A549 (cell line): ENCODE measurements at places on chromosomes 12 and 14. TPM values are rescaled to one million over a fixed set of nuclear protein-coding genes. Genes with fewer than 3 reads are reported as not detected.

GRCh38 chr12:49465132-49465531 is 73.7 kb upstream of the KCNH3 start:
- no peak for DNase-seq

IAPP gene
- 0.09 TPM in 1 of 3 replicates, not detected in the others for polyA plus RNA-seq

- no peak for DNase-seq
Observed at GRCh38 chr12:112238441-112238840, 113.1 kb downstream of the TRAFD1 start.

DNA sequence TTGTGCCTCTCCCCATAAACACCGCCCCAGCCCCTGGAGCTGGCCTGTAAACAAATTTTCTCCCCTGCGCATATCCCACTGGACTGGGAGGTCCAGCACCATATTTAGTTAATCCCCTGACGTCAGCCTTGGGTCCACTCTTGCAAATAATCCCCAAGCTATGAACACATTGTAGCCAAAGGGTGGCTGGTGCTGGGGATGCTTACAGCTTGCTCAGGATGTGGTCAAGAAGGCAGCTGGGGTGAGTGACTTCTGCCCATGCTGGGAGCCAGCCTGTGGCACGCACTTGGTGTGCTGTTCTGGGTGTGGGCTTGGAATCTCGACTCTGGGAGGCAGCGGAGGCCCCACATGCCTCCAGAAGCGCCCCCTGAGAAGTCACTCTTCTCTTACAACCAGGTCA is 32.1 kb downstream of the CMKLR1 start:
- DNase-seq, result no peak

PTPN21 gene
- polyA plus RNA-seq, result 6.0 to 7.2 TPM (median 6.5 TPM) in 3 replicates

GRCh38 chr14:77151918-77152588 is 10.5 kb upstream of the ZDHHC22 start:
- DNase-seq, result peak; percentile 83

DNA sequence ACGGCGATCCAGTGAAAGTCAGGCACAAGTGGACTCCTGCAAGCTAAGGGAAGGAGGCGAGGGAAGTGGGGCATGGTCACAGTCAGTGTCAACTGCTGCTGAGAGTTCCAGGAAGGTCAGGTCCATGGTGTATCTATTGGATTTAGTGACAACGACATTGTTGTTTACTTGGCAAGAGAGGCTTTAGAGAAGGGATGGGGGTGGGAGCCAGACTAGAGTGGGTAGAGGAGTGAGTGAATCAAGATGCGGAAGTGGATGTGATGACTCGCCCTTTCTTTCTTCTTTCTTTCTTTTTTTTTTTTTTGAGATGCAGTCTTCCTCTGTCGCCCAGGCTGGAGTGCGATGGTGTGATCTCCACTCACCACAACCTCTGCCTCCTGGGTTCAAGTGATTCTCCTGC is 12.5 kb downstream of the P2RX7 start:
- no peak for DNase-seq

PTHLH gene
- polyA plus RNA-seq, result 7.7 to 13.4 TPM (median 10.9 TPM) in 3 replicates

DNA sequence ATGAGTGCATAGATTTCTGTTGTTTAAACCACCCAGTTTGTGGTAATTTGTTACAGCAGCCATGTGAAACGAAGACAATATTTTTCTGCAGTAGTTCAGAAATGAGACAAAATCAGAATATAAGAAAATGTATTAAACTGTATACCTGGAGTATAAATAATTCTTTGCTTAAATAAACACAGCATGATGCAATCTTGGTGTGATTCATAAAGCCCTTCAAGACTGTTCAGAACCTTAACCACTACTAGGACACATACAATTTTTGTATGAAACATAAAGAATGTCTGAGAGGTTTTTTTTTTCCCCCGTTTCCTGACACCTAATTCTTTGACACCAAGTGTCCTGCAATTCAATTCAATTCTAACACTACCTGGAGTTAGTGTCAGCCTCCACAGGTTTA is 10.5 kb downstream of the C12orf75 start:
- no peak for DNase-seq

- peak; percentile 85 for DNase-seq
Observed at GRCh38 chr14:104680056-104680805, 9.2 kb upstream of the INF2 start.

DNA sequence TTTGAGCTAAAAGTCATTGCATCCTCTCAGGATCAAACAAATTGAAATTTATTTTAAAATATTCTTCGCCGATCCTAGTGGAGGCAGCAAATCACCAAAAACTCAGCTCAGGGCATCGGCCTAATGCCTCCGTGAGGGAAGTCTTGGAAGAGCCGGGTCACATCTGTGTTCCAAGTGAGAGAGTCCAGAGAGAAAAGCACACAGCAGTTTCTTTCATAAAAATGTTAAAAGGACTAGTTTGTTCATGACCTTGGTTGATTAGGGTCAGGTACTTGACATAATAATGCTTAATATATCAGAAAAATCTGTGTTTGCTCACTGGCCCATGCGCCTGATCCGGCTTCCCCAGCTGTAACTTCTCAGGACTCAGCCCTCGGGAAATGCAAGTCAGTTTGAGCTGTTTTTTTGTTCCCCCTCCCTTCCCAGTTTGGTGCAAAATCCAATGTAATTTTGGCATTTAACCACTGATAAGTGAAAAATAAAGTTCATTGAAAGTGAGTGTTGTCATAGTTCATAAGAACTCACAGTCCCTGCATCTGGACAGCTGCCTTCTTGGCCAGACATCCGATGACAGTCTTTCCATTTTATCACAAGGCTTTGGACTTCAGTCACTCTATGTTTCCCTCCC is 161.7 kb downstream of the CAND1 start:
- no peak for DNase-seq

- DNase-seq, result peak; percentile 55
Observed at GRCh38 chr14:50230701-50231474, 490 bp downstream of the SOS2 start.
